ENCODE measurements at places on chromosomes 7 and 10.

DNA sequence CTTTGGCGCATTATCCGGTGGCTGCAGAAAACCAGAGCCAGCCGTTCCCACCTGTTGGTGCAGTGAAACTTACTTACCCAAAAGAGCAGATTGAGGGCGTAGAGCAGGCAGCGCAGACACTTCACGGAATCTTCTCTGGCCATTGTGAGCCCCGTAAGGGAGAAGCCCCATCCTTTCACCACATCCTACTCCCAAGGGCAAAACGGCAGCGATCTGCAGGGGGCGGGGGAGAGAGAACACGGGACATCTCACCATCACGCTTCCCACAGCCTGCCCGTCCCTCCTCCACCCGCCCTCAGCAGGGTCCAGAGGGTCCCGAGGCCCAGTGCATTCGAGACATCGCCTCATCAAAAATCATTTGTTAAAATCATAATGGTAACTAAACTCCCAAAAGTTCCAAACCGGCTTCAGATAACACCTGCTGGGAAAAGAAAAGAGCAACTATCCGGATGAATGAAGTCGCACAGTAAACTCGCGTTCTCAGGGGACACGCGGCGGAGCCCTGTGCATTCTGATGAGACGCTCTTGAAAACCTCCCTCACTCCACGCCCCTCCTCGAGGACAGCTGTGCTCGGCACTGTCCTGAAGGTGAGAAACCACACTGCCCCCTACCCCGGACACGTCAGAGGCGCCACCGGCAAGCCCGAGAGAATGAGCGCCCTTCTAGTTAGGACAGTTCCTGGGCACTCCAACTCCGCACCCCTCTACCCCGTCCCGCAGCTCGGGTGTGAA lies 1.2 kb downstream of the TSPAN12 start:
- DNase-seq, result no peak

DNA sequence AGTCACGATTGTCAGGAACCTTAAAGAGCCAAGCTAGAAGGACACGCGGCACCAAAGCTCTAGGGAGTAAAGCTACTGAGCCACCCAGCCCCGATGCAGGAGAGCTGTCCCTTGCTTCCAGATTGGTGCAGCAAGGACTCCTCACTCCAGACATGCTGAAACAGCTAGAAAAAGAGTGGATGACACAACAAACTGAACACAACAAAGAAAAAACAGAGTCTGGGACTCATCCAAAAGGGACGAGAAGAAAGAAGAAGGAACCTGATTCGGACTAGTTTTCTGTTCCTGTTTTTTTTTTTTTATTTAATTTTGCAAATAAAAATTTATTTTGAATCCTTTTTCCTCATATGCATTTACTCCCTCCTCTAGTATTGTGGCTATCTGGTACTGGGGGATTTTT lies 11.4 kb upstream of the HKDC1 start:
- no peak for DNase-seq

DNA sequence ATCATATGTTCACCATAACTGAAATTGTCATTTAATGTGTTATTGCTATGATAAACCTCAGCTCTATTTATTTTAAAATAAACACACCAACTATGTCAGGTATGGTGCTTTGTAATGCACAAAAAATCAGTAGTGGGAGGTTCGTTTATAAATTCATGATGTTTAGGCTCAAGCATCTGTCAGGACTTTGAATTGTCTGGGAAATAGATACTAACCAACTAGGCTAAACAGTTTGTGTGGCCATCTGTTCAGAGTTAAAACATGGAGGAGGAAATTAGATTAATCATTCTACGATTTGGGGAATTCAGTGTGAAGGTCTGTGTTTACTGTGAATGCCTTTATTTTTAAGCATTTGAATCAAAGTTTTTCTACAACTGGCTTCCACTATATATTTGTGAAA lies 212.6 kb upstream of the FZD8 start:
- DNase-seq, result no peak

- no peak for DNase-seq
Measured at GRCh38 chr7:711093-711921, 15.2 kb upstream of the DNAAF5 start.

- no peak for DNase-seq
Measured at GRCh38 chr7:112069879-112070321, 136.3 kb downstream of the DOCK4 start.

- no peak for DNase-seq
Measured at GRCh38 chr7:40658729-40659128, 523.9 kb downstream of the SUGCT start.

- DNase-seq, result no peak
Measured at GRCh38 chr7:37510043-37510634, 61.5 kb upstream of the ELMO1 start.

DNA sequence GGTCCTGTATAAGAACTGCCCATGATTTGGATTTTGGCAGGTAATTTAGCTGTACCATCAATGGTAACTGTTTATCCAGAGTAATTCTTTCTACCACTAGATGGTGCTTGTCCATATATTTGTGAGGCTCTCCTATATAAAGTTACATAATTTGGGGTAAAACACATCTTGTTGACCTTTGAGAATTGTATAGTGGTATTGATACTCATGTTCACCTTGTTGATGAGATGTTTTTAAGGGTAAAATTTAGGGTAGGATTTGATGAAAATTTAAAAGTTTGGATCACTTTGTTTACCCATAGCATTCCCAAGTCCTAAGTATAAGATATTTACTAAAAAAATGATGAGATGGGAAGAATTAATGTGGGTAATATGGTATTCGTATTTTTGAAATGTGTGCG lies 31.6 kb downstream of the ST7 start:
- no peak for DNase-seq

GRCh38 chr10:44125879-44126278 lies 259.0 kb downstream of the CXCL12 start:
- no peak for DNase-seq

DNA sequence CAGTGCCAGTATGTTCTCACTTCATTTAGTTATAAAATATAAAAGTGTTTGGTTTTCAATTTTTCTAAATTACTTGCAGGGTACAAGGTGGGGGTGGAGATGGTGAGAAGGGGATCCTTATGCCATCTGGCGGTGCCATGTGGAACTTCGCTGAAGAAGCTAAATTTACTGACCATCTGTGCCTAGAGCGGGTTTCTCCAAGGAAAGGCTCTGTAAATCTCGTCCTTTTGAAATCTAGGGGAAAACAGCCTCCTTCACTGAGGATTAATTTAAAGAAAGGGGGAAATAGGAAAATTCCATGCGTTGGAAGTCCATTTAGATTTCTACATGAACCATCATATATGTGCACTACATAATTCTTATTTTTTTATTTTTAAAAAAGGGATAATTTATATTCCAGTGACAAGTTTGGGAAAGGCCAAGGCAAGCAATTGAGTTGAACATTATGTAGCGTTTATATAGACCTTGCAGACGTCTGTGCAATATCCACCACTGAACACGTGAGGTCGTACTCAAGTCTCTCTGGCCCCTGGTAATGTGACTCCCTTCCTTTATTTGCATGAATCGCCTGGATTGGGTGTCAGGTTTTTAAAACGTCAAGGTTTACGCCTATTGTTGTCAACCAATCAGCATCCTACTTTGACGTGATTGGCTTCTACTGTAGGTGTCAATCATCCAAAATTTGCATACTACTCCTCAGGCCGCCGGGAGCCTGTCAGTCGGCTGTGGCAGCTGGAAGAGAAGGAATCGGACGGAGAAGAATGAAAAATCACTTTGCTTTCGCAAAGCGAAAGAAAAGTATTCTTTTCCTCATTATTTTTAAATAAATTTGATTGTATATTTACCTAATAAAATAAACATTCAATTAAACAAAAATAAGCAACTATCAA lies 297.1 kb upstream of the NFE2L3 start:
- DNase-seq, result no peak

DNA sequence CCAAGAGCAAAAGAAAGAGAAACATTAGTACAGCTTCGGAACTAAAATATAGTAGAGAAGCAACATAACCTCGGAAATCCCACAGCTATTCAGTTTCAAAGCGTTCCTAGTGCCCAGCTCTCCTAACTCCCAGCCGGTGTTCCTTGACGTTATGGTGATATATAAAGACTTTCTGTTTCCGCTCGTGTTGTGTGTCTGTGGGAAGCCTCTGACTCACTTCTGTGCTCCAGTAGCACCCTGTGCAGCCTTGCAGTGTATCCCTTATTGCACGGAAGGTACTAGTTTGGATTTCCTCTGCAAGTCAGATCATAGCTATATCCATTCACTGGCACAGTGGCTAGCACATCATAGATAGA lies 535 bp downstream of the ASAH2B start:
- peak; percentile 4 for DNase-seq

DNA sequence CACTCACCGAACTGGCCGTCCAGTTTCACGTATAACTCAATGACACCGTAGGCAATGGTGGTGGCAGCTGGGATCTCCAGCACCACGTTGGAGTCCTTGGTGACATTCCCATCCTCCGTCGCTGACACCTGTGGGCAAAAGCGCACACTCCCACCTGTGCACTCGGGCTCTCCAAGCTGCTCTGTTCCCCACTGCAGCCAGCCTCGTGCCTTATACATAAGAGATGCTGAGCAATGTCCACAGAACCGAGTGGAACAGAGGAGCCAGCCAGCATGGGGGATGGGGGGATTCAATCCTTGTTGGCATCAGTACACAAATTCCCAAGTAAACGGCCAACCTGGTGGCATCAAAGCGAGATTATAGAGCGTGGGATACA lies 40.0 kb downstream of the GSDME start:
- DNase-seq, result no peak

Measured in T follicular helper cell (primary cell).